GM18507 (cell line): ENCODE measurements at places on chromosomes 16 and 17.

- DNase-seq = no peak
Observed at GRCh38 chr17:3885271-3885670, 7.6 kb downstream of the CAMKK1 start.

DNA sequence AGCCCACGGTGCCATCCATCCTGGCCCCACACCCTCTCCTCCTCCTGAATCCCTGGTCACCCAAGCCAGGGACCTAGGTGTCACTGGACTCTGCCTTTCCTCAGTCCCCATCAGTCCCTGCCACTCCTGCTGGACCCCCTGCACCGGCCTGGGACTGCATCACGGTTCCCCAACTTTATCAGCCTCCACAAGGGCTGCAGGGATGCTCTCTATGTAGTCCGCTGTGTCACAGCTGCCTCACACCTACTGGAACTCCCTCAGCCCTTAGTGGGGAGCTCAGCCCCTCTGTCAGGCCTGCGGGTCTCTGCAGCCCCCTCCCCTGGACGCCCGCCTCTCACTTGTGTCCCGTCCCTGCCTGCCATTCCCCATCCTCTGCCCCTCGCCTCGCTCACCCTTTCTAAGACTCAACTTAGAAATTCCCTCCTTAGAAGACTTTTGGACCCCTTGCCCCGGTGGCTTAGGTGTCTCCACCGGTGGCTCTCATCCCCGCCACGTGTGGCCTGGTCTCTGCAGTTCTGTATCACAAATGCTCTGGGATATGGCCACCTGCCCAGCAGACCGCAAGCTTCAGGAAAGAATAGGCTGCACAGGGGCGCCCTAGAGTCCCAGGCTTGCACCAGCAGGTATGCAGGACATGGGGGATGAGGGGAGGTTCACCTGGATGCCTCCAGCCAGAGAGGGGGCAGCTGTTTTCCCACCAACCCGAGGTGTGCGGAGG lies 62.9 kb downstream of the PRMT7 start:
- DNase-seq = no peak

GRCh38 chr16:69150146-69150865 lies 17.9 kb downstream of the UTP4 start:
- peak; percentile 25 for DNase-seq

DNA sequence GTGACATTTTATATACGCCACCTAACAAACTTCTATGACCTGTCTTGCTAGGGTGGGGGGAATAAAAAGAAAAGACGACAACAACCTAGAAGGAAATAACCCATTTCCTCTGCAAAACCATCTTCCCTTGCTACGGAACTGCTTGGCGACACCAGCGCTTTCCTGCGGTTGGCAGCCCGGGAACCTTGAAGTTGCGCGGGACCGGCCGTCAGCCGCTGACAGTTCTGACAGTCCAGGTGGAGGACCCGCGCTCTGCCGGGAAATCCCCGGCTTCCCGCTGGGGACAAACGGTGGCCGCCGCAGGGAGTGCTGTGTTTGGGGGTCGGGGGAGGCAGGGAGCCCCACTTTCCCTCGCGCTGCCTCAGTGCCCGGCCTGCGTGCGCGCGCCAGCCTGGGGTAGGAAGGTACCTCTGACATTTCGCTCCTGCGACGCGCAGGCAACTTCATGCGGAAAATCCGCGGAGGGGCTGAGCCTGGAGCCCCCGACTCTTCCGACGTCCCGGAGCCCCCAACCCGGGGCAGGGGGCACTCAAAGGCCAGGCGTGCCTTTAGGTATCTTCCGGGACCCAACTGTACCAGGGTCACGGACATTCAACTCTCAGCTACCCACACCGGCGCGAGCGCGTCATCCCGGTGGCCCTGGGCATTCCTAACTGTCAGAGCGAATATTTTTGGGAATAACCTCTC lies 516 bp downstream of the SLC16A6 start:
- DNase-seq = no peak

DNA sequence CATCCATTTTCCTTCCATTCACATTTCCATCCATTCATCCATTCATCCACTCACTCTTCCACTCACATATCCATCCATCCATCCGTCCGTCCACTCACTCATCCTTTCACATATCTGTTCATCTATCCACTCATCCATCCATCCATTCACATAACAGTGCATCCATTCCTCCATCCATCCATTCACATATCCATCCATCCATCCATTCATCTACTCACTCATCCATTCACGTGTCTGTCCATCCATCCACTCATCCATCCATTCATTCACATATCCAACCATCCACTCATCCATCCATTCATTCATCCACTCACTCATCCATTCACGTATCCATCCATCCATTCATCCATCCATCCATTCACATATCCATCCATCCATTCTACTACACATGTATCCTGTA lies 42.6 kb downstream of the SCNN1G start:
- DNase-seq = no peak

DNA sequence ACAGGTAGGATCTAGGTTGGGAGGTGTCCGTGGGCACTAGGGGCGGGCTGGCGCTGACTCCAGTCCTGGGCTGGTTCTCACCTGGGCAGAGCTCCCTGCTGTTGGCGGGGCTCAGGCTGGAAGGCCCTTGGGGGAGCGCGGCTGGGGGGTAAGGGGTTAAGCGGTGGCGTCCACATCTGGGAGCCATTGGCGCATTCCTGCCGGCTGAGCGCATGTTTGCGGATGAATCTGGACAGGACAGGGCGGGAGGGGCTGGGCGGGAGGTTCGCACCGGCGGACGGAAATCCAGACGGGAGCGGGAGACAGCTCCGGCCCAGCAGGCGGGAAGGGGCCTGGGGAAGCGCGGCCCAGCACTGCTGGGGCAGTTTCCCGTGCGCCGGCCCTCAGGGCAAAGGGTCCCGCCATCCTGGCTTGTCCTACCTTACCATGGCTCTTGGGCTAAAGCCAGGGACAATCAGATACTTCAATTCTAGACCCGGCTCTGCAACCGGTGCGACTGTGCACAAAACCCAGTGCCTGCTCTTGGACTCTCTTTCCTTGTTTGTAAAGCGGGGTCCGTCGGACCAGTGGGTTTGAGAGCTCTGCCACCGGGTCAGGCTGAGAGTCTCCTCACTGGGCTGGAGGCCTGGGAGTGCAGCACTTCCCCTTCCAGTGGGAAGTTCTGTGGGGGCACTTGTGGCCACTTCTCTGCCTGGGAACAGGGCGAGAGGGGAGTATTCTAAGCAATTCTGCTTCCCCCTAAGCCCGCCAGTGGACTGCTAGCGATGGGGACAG lies 7.8 kb downstream of the RARA start:
- DNase-seq = no peak

- no peak for DNase-seq
Observed at GRCh38 chr16:19901164-19901563, 16.5 kb upstream of the GPRC5B start.

DNA sequence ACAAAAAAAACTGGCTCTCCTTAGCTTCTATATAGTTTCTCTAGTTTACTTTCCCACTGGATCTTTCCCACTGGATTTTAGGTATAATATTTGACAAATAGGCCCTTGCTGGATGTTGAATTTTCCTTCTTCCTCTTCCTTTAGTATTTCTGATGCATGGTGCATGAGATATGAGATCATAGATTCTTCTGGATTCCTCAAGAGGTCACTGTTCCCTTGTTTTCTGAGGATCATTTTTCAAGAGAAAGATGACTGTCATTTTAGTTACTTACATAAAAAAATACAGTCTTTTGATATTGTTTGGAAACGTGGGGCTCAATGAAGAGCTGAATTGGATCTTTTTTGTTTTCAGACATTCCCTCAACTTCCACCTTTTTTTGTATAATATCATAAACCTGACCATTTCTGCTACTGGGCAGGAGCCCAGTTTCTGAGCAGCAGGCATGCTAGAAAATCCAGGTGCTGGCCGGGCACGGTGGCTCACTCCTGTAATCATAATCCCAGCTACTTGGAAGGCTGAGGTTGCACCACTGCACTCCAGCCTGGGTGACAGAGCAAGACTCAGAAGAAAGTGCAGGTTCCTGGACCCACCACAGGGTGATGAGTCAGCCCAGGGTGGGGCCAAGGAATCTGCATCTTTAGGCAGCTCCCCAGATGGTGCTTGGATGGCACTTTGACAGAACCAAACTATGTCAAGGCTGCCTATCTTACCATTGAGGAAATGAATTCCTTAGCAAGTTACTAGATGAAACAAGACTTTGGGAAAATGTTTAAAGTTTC lies 70.3 kb downstream of the SDR42E1 start:
- DNase-seq = no peak

DNA sequence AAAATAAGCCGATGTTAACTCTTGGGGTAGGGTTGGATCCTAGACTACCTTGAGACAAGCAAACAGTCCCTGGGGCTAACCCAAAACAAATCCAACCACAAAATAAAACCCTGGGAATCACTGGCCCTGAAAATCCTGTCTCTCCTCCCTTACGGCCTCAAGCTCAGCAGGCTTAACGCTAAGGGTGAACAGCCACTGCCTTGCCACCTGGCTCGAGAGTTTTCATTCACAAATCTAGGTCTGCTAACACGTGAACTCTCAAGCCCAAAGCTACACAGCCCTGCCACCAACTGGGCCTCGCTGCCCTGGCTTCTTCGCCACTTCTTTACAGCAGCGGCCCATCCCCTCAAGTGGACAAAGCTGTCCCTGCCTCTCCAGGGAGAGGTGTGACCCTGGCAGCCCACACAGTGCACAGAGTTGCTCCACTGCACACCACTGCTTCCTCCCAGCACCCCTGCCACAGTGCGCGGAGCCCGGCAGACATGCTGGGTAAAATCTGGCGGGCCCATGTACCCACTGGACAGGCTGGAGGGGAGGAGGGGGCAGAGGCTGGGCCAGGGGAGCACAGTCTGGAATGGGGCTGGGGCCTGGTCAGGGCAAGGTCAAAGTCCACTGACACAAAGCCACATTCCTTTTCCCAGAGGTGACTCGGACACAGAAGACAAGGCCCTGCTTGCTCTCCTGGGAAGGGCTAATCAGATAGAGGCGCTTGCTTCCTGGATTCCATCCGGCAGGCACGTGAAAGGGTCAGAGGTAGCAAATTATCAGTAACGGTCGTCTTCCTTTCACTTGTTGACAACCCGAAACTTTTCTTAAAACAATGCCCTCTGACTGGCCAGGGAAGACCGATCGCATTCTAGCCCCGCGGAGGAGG lies 996 bp downstream of the PCYT2 start:
- no peak for DNase-seq

- DNase-seq = no peak
Observed at GRCh38 chr16:86490859-86491639, 19.3 kb upstream of the FOXF1 start.

GRCh38 chr16:54053891-54054820 lies 232.4 kb downstream of the IRX3 start:
- no peak for DNase-seq

DNA sequence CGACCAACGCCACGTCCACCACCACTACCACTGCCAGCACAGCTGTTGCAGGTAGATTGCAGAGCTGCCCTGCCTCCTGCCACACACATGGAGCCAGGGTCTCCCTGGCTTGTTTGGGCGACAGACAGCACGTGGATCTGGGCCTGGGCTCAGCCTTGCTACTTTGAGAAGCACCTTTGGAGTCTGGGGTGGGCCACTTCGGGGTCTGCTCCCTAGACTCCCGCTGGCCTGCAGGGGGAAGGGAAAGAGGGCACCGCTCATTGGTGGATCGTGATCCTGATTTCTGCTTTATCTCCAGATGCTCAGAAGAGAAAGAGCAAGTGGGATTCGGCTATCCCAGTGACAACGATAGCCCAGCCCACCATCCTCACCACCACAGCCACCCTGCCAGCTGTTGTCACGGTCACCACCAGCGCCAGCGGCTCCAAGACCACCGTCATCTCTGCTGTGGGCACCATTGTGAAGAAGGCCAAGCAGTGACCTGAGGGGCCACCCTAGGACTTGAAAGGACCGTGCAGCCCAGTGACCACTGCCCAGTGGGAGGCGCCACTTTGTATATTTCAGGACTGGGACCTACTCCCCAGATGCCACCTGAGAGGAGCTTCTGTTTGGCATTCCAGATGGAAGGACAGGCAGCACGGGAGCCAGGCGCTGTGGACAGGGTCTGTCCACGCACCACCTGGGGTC lies 15.1 kb upstream of the ITGB4 start:
- no peak for DNase-seq
